ENCODE measurements at places on chromosomes 16 and 17.

GRCh38 chr16:85202051-85202601, 89.9 kb upstream of the CIBAR2 start:
- DNase-seq: no peak

DNA sequence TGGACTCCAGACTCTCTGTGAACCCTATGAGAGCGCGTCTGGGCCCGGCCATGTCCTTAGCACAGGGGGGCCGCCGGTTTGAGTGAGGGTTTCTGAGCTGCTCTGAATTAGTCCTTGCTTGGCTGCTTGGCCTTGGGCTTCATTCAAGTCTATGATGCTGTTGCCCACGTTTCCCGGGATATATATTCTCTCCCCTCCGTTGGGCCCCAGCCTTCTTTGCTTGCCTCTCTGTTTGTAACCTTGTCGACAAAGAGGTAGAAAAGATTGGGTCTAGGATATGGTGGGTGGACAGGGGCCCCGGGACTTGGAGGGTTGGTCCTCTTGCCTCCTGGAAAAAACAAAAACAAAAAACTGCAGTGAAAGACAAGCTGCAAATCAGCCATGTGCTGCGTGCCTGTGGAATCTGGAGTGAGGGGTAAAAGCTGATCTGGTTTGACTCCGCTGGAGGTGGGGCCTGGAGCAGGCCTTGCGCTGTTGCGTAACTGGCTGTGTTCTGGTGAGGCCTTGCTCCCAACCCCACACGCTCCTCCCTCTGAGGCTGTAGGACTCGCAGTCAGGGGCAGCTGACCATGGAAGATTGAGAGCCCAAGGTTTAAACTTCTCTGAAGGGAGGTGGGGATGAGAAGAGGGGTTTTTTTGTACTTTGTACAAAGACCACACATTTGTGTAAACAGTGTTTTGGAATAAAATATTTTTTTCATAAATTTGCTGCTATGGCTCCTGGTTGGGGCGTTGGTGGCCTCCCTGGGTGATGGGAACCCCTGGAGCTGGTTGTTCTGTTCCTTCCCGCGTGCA, 23.1 kb downstream of the STAT5A start:
- DNase-seq: peak; percentile 91

- no peak for DNase-seq
These were observed 20.5 kb downstream of the PLCD3 start for GRCh38 chr17:45111850-45112249.

DNA sequence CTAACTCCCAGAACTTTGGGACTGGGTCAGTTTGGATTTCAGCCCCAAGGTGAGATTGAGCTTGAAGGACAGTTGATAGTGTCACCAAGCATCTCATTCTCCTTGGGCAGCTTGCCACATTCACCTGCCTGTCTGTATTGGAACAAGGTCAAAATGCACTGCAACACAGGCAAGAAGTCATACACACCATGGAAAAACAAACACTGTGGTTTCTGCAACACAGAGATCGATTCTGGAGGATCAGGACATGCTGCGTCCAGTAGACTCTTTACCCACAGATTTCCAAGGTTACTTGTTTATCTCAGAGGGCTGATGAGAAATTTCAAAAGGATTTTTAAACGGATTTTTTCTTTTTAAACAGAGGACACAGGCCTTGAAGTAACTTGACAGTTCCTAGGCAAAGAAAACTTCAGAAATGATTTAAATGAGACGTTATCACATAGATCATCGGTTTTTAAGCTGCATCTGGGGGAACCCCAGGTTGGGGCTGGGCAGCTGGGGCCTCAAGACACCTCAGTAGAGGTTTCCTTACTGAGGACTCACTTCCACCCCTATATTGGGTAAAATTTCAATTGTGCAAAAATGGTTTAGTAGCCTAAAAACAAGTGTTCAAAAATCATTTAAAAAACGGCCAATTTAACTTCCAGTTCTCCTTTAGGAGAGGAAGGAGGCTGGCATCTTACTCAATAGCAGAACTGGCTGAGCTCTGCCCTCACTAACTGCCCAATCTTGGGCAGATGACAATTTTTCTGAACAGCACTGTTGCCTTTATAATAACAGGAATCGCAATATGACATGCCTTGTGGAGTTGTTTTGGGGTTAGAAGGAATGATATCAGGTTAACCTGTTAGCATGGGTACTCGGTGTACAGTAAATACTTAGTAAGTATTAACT, 299.3 kb downstream of the XYLT1 start:
- DNase-seq: peak; percentile 79

DNA sequence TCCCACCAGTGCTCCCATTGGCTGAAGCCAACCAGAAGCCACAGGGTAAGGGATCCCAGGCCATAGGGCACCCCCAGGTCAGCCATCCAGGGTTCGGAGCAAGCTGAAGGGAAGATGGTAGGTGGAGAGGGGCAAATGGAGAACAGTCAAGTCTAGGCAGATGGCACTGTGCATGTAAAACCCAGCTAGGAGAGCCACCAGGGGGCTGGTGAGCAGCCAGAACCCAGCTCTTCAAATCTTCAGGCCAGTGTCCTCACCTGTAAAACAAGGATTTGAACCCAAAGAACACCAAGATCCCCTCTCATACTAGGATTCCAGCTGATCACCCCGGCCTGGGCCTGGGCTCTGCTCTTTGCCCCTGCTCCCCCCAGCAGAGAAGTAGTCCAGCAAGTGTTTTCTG, 43.5 kb downstream of the GINS3 start:
- no peak for DNase-seq

DNA sequence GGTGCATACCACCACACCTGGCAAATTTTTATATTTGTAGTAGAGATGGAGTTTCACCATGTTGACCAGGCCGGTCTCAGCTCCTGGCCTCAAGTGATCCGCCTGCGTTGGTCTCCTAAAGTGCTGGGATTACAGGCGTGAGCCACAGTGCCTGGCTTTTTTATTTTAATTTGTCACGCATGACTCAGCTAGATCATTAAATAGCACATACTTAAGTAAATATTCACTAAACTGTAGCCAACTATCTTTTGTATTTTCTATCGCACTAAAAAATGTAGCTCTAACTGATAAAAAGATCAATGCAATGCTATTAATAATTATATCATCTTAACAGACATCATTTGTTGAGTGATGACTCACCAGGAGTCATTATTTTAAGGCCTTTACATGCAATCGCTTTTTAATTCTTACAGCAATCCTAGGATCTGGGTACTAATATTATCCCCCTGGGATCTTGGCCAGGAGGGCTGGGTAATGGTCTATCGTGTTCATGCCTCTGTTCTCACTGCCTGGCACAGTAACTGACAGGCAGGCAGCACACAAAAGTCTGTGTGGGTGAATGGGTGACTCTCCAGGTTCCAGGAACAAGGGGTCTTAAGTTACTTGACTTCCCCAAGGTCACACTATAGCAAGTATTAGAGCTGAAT, 693.5 kb upstream of the EEF2KMT start:
- DNase-seq: no peak

- no peak for DNase-seq
These were observed 9.7 kb downstream of the KDM6B start for GRCh38 chr17:7843536-7844291.

- no peak for DNase-seq
These were observed 713 bp downstream of the RHOT2 start for GRCh38 chr16:668519-669171.

- DNase-seq: no peak
These were observed 11.5 kb downstream of the GAS7 start for GRCh38 chr17:10186771-10187410.

- no peak for DNase-seq
These were observed 32.7 kb downstream of the GAN start for GRCh38 chr16:81347425-81347824.

- DNase-seq: no peak
These were observed 15.1 kb downstream of the C16orf54 start for GRCh38 chr16:29730649-29731048.

GRCh38 chr16:23676924-23677480, 1.7 kb upstream of the PLK1 start:
- DNase-seq: no peak

- DNase-seq: no peak
These were observed 4.7 kb downstream of the CIBAR2 start for GRCh38 chr16:85107532-85107931.

DNA sequence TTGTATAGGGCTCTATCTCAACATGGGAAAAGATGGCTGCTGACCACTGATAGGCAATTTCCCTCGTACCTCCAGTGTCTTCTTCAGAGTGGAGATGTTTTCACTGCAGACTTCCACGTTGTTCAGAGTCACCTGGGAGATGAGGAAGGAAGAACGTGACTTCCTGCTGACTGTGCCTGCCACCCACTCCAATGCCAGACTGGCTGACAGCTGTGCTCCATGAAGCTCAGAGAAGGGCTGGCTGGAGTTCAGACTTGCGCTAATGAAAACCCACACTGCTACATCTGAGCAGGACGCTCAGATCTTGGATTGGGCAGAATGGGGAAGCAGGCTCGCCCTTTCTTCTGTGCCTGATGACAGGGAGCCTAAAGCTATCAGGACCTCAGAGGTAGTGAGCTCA, 33.1 kb downstream of the COG4 start:
- DNase-seq: peak; percentile 24

GRCh38 chr16:86959729-86960128, 357.5 kb downstream of the C16orf95 start:
- no peak for DNase-seq

GRCh38 chr16:66521951-66522771, 27.8 kb downstream of the TK2 start:
- peak; percentile 98 for DNase-seq

DNA sequence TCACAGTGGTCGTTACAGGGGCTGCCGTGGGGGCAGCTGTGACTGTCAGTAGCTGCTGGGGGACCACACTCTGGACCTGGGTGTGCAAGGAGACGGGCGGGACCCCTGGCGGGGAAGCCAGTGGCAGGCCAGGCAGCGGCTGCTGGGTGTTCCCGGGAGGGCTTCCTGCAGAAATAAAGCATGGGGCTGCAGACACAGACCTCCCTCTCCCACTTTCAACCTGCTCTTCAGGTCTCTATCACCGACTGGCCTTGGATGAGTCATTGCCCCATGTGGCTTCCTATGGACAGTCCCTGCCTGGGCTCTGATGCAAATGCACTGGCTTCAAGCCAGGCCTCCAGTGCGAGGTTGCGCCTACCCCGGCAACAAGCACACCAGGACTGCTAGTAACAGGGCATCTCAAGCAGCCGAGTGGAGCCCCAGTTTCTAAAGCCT, 17.2 kb downstream of the SREBF1 start:
- peak; percentile 67 for DNase-seq

DNA sequence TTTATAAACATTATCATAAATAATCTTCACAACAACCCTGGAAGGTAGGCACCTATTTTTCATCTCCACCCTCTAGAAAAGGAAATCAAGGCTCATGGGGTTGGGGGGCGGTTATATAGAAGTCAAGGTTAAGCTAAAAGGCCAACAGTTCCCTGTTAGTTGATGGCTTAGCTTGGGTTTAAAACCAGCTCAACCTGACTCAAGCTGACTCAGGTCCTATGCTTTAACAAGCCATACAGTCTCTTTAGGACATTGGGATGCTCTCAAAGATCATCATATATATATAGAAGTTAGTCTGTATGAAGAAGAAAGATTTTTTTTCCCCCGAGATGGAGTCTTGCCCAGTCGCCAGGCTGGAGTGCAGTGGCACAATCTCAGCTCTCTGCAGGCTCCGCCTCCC, 44.8 kb upstream of the MED13 start:
- DNase-seq: no peak

DNA sequence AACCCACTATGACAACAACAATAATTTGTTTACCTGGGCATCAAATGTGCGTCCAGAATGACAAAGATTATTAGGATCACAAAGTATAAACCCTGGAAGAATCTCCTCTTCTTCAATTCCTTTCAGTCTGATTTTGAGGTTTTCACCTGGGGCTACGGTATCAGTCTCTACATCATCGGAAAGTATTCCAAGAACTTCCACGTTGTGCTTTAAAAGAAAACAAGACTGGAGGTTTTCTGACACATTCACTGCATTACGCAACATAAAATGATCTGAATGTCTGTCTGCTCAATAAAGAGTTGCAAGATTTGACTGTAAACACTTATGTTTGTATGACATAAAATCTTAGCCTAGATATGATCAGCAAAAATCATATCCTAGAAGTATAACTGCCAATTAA, 26.0 kb upstream of the RSL1D1 start:
- DNase-seq: no peak

DNA sequence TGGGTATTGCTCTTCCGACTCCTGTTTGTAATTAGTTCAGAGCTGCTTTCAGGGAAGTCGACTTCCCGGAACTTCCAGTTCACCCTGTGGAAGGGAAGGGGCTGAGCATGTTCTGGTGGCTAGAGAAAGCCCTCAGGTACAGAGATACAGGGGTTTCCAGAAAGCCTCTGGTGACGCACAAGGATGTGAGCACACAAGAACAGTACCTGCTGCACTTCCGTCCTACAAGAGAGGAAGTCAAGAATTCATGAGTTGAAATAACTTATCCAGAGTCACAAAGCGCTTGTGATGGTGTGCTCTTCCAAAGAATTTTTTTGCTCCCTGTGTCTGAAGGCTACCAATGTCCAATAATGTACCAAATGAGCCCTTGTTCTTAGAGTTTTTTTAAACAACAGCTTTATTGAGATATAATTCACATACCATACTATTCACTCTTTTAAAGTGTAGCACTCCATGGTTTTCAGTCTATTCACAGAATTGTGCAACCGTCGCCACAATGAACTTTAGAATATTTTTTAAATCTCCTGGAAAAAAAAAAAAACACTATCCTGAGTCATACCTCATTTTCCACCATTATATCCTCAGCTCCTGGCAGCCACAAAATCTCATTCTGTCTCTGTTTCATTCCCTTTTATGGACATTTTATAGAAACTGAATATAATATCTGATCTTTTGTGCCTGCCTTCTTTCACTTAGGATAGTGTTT, 327.6 kb downstream of the CDH13 start:
- DNase-seq: no peak

DNA sequence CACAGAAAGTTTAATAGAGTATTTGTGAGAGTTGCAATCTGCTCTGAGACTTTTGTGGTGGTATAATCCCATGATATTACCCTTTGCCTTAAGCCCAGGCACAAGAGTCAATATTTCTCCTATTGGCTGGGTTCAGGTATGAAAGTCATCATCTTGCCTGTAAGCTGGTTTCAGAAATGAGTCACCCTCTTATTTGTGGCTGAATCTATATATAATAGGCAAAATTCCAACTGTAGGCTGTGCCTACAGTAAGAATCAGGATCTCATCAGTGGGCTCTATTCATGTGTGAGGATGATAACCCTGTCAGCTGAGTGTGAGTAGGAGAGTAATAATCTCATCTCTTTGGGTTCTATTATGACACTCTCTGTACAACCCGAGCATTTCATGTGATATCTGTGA, 2103.1 kb downstream of the TP53TG3F start:
- no peak for DNase-seq

DNA sequence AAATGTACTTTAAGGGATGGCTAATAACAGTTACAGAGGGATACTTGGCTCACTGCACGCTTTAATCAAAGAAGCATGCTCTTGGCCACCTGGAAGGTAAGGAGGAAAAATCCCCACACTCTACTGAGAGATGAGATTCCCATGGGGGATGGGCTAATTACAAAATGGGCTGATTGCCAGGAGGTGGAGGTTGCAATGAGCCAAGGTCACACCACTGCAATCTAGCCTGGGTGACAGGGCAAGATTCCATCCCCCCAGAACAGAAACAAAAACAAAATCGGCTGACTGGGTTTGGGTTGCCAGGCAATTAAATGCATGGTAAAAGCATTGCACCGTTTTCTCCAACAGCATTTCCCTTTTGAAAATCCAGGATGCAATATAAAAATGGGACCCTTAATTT, 18.0 kb downstream of the N4BP1 start:
- no peak for DNase-seq

All from HL-60 (cell line).